ENCODE measurements at places on chromosomes 3 and 15.

DNA sequence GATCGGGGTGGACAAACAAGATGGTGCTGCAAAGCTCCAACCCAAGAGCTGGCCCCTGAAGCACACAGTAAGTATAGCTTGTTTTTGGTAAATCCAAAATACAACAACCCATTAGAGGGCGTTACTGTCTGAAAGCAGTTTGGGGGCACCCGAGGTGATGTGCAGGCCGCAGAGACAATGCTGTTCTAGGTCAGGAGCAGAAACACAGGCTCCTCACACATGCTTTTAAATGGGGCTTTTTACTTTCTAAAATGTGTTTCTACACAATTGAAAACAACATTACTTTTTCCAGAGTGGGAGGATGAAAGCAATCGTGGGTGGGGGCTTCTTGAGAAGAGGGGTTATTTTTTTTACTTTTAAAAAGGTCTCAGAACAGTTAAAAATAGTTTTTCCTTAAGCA is 1029.3 kb upstream of the CFAP20DC start:
- peak; percentile 51 for DNase-seq

- no peak for DNase-seq
Observed at GRCh38 chr3:178384321-178385230, 151.7 kb upstream of the KCNMB2 start.

- DNase-seq: no peak
Observed at GRCh38 chr3:183172051-183172639, 9.6 kb upstream of the LAMP3 start.

DNA sequence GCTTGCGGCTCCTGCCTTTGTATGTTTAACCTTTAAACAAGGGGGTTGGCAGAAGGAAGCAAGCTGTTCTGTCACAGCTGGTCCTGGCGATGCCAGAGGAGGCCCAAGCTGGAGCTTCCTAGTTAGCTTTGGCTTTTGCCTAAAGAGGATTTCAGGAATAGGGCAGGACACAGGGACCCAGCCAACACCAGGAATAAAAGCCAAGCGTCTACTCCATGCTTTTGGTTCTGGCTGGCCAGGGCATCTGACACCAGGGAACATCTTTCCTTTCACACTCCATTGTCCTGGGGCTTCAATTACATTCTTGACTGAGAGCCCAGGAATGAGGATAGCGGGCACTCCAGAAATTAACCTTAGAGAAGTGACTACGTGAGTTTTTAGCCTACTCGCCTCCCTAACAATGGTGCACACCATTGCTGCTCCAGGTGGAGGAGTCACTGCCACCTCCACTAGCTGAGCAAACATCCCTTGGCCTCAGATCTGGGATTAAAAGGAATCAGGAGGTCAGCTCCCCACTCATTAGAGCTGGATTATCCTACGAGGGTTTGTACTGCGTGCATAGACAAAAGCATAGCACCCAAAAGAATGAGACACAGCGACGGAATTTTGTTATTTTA is 38.2 kb downstream of the TPM1 start:
- DNase-seq: no peak

DNA sequence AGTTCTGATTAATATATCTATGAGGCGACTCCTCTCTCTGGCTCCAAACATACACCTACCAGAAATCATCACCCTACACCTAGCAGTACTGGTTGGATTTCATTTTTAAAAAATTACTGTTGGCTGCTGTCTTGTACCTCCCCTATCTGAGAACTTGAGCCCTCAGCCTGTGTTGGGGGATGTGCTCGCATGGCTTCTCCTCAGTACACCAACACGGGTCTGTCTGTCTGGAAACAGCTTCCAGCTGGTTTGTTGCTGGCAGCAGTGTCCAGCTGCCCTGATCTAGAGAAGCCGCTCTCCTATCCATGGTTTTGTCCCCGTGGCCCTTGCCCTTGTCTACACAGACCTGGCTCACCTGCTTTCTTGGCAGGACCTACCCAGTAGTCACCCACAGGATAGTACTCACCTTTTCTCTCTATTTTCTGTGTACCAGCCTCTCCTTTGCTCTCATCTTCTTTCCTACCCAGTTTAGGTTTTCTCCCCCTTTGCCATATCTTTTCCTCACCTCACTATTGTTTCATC is 43.2 kb upstream of the NEDD4 start:
- no peak for DNase-seq

DNA sequence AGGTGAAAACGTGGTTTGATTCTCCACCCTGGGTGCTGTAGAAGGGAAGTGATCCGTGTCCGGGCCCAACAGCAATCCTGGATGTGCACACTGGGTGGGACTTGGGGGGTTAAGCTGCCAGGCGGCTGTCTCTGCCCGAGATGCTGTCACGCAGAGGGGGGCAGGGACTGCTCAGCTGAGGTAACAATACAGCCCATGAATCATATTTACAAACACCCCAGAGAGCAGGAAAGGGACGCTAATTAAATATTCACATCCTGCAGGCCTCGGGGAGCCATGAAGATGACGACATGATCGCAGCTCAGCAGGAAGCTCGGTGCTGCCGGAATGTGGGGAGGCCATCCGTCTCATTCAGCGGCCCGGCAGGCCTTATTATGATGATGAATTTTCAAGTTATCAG is 17.9 kb upstream of the CRABP1 start:
- DNase-seq: no peak

DNA sequence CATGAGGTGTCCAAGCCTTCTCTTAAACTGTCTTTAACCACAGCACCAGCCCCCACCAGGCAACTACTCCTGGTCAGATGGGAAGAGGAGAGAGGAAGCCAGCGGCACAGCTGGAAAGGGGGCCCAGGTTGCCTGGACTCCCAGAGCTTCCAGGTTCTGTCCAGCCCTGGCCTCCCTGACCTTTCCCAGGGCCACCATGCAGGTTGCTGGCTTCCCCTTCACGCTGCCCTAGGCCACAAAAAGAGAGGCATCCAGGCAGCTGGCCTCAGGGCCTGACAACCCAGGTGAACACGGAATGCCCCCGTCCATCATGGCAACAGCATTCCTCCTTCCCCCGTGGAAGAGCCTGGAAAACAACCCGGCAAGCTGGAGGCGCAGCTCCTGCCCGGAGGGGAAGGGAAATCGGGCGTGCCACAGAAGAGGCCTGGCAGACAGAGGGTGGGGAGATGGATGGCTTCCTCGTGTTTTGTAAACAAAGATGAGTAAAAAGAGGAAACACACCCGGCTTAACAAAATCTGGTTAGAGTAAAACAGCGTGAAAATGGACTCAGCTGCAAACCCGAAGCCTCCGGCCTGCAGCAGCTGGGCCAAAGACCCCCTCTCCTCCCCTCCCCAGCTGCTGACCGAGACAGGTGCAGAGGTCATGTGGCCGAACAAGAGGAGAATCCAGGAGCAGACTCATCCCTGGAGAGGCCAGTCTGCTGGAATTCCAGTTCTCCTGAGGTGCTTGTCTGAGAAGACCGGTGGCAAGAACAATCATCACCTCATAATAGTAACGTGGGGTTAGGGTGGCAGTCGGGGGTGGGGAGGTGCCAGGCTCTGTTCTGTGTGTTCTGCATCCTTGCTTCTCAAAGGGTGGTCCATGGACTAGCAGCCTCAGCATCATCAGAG is 15.5 kb downstream of the BMF start:
- DNase-seq: no peak

DNA sequence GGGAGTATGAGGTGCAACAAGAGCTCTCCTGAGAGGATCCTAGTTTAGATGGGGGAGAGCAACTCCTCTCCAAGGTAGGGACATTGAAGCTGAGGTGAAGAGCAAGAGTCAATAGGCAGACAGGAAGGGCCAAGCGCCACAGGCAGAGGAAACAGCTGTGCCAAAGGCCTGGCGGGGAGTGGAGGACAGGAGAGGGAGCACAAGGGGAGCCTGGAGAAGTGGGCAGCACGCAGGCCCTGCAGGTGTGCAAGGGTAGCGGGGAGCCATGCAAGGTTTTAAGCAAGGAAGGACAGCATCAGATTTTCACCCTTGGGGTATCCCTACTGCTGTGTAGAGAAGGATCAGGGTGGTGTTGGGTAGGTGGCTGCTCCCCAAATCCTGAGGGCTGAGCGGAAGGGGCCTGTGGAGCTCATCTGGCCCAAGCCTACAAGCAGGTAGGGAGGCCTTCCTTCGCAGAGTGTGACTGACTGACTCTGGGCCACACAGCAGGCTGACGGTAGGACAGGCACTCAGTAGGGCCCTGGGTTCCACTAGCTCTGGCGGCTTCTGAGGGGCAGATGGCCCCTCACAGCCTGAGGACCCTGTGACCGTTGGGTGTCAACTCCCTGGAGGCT is 13.3 kb downstream of the CHST13 start:
- no peak for DNase-seq

DNA sequence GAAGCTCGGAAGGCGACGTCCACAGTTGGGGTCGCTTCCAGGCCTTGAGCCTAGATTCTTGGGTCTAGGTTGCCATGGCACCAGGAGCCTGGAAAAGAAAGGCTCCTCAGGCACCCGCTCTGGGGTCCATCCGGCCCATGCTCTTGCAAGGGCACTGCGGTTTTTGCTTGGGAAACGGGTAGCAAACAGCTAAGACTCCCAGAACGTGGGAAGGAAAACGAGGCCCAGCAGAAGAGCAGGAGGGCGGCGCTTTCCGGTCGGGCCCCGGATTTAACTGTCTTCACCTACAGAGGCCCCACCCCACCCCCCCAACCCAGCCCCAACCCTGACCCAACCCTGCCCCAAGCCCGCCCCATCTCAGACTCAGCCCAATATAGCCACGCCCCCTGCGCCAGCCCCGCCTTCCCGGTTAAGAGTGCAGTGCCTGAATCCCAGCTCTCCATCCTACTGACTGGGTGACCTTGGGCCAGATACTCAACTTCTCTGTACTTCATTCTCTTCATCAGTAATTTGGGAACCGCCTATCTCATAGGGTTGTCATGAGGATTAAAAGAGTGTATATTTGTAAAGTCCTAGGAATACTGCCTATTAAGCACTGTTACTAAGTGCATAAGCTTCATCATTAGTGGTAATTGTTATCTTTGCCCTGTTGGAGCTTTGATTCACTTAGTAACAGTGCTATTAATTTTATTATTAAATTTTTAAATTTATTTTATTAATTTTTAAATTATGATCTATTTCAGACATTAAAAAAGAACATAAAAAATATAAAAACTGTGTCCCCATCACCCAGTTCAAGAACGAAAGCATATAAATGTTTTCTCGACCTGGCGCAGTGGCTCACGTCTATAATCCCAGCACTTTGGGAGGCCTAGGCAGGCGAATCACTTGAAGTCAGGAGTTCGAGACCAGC is 28.4 kb upstream of the SMAD6 start:
- DNase-seq: no peak

DNA sequence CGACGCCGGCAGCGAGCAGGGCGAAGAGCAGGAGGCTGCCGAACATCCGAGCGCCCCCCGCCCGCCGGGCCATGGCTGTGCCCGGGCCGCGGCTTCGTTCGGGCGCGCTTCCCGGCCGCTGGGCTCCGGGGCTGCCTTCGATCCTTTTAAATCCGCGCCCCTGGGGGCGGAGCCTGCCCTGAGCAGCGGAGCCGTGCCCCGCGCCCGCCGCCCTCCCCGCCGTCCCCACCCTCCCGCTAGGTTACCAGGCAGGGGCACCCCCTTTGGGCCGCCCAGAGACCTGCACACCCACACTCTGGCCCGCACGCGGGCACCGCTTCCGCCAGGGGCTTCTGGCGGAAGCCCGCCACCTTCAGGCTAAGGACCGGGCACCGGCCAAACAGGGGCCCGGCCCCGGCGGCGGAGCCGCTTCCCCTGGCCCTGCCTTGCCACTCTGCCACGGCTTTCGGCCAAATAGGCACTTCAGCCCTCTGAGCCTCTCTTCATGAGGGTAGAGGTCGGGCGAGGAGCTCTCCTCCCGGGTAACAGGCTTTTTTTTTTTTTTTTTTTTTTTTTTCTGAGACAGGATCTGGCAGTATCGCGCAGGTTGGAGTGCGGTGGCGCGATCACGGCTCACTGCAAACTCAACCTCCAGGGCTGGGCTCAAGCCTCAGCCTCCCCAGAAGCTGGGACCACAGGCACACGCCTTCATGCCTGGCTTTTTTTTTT is at the start of gene NMB:
NMB (minus strand) TSS at position 120 of the 708 bp plus-strand sequence; CDS start at position 73, 47 bp downstream.
- peak; percentile 84 for DNase-seq

- peak; percentile 76 for DNase-seq
Observed at GRCh38 chr3:149969940-149970715, 567 bp downstream of the PFN2 start.

DNA sequence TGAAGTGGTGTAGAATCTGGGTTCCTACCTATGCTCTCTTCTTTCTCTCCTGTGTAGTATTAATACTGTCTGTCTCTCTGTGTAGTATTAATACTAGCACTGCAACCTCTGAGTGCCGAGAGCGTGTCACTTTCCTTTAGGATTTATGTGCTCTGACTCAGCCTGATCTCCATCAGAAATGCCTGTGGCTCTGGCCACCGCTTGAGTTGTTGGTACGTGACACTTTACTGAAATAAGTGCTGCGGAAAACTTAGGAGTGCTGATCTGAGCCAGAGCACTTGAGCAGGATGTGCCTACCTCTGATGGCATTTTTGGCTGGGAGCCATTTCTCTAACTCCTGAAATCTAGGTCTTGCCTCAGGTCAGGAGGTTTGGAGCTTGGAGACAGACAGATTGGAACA is 807.4 kb downstream of the SQOR start:
- DNase-seq: no peak

- no peak for DNase-seq
Observed at GRCh38 chr15:92650966-92651365, 4.6 kb downstream of the FAM174B start.

- DNase-seq: no peak
Observed at GRCh38 chr3:133157716-133158115, 119.5 kb downstream of the TMEM108 start.

DNA sequence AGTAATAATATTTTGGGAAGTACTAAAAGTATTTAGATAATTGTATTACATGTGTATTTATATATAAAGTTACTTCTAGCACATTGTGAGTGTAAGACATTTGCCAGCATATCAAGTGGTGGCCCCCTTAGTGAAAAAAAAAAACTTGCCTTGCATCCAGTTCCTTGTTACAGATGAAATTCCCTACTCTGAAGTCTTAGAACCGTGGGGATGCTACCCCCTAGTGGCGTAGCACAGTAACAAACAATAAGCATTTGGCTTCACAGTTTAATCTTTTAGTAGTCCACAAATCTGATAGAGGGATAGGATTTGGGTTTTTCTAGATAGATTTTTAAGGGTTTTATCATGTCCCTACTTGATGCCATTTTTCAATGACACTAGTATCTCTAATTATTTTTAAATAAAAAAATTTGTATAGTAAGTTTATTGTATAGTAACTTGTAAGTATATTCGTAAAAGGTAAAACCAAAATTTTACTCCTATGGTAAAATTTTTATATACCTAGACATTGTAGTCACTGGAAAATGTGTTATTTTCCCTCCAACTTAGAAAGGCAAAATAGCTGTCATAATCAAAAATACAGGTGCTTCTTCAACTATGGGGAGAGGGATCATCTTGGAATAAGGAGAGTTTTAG is 14.3 kb downstream of the SMC4 start:
- peak; percentile 46 for DNase-seq

DNA sequence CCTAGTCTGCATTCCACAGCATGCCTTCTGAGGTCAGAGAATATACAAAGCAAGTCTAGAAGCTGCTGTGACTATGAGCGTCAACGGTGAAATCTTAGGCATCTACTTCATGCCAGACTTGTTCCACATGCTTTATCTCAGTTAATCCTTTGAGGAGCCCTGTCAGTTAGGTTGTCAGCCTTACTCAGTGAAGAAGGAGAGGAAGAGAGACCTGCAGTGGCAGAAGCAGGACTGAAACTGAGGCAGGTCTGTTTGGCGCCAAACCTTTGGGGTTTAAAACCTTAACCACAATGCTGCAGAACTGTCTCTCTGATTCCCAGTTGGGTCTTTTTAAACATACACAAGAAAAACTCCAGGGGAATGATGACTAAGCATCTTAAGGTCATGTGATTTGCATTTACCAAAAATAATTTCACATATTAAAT is 139.0 kb upstream of the LIPC start:
- no peak for DNase-seq
